NCI-H774 (cell line): ENCODE measurements at places on chromosomes 12 and 14.

DNA sequence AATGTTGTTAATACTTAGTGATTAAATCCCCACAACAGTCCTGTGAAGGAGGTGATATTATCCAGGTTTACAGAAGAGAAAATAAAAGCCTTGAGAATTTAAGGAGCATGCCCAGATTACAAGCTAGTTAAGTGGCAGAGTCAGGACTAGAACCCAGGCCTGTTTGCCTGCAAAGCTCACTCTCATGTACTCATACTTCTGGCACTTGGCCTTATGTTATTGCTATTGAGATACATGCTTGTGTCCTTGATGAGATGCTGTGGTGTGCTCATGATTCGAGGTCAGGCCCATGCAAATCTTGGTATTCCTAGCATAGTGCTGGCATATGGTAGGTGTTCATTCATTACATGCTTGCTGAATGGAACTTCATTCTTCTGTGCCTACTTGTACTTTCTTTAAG is 7.6 kb upstream of the EID3 start:
- no peak for DNase-seq

DNA sequence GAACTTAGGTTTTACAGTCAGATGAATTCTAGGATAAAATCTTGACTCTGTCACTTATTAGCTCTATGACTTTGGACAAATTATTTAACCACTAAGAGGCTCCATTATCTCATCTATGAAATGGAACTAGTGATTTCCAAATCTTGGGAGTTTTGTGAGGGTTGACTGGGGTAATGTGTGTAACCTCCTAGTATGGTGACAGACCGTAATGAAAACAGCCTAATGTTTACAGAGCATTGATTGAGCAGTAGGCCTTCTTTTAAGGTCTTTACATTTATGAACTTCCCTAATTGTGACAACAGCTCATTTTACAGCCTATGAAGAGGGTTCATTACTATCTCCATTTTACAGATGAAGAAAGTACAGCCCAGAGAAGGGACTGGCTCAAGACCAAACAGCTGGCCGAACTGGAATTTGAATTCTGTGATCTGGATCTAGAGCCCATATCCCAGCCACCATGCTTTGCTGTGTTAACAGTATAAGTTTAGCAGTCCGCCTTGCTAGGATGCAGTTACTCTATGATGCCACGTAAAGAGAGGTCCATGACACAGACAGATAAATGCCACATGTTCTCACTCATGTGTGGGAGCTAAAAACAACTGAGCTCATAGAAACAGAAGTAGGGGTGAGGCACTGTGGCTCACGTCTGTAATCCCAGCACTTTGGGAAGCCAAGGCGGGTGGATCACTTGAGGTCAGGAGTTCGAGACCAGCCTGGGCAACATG is 9.1 kb upstream of the FBXL14 start:
- DNase-seq, result no peak

GRCh38 chr14:29030970-29031369 is 264.4 kb downstream of the FOXG1 start:
- no peak for DNase-seq

- no peak for DNase-seq
Observed at GRCh38 chr14:56217380-56218045, 99.3 kb downstream of the PELI2 start.

DNA sequence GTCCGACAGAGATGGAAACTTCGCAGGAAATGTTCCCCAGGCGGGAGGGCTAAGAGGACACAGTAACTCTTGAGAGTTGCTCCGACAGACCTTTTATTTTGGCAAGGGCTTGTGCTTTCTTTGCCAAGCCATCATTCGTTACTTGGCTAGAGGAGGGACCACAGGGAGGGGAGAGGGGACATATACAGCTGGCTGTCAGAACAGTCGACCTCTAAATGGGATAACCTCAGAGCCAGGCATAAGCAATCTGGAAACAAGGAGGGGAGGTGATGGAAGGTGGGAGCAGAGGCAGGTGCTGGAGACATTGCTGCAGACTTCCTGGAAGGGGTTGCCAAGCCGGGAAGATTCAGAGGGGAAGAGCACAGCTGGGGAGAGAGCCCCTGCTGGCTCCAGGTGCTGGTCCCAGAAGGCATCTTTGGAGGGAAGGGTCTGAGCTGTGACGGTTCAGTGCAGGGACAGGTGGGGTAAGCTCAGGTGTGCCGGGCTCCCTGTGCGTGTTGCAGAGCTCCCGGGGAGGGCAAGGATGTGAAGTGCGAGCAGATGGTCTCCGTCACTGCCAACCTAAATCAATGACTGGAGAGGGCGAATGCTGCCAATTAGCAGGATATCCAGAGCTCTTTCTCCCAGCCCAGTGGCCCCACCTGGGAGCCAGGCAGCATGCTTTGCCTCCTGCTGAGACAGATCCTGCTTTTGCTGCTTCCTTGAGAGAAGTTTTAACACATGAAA is 50.1 kb downstream of the CHST11 start:
- peak; percentile 78 for DNase-seq

- DNase-seq, result no peak
Observed at GRCh38 chr12:5806371-5807089, 138.5 kb downstream of the ANO2 start.

DNA sequence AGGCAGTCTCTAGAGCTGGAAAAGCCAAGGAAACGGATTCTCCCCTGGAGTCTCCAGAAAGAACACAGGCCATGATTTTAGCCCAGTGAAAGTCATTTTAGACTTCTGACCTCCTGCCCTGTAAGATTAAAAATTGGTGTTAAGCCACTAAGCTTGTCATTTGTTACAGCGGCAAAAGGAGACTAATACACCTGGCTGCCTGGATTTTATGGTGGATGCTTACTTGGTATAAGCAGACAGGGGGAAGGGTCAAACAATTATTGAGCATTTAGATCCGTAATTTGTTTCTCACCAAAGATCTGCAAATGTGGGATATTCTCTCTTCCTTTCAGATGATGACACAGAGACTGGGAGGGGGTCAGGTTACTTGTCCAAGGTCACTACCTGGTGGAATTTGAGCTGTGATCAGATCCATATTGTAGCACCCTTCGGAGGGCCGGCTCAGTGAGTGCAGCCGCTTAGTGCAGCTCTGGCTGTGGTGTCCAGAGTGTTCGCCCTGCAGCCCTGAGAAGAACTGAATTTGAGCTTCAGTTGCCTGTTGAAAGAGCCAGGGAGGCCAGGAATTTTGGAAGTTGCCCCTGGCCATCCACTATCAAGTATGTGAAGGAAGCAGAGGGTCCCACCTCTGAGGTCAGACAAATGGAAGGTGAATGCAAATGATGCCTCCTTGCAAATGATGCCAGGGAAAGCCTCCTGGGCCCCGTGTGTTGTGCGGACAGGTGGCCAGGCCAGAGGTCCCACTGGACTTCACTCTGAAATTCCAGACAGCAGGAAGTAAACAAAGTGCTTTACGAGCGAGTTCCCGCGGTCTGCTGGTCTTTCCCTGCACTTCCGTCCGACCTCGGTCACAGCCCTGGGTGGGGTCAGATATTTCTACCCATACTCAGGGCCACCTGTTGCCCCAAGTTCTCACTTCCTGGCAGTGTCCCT is 15.1 kb downstream of the GLRX5 start:
- no peak for DNase-seq

DNA sequence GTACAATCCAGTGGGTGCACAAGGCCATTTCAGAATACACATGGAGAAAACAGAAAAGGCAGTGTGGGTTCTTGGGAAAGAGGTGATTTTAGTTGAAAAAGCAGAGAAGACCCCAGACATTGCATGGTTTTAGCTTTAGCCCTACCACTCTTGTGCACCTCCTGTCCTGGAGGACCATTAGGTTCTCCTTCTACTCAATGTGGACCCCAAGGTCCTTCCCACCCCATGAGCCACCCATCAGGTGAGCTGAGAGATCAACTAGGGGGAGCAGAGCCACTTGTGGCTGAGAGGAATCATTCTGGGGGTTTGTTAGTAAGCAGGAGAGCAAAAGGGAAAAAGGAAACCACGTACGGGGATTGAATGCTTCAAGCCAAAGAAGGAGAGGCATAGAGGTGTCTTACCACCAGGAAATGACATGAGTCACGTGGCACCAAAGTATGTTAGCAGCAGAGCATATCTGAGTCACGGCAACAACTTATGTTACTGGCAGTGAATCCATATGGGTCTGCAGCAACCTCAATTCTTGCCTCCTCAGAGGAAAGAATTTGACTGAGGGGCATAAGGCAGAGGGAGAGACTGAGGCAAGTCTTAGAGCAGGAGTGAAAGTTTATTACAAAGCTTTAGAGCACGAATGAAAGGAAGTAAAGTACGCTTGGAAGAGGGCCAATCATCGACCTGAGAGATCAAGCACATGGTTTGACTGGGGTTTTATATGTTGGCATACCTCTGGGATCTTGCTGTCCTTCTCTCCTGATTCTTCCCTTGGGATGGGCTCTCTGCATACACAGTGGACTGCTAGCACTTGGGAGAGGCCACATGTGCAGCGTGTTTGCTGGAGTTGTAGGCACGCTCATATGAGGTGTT is 73.9 kb downstream of the HSD17B6 start:
- no peak for DNase-seq

- peak; percentile 90 for DNase-seq
Observed at GRCh38 chr12:58920102-58920960, at the start of gene LRIG3. TSS of gene LRIG3 (minus strand) at chr12:58920504. CDS start at chr12:58920235, 269 bp downstream.

GRCh38 chr14:75803765-75804164 is 142.7 kb downstream of the TTLL5 start:
- no peak for DNase-seq
